CD4-positive, alpha-beta memory T cell (primary cell): ENCODE measurements at places on chromosomes 5 and 9. TPM values are rescaled to one million over a fixed set of nuclear protein-coding genes. Genes with fewer than 3 reads are reported as not detected.

Gene C9orf50
- not detected for polyA plus RNA-seq

Gene UGT3A2
- not detected for polyA plus RNA-seq

Gene TMEM252
- polyA plus RNA-seq: not detected

Gene NUP155
- 10.7 TPM for polyA plus RNA-seq

Gene TNC
- not detected for polyA plus RNA-seq

Gene STX17
- polyA plus RNA-seq: 18.8 TPM

Gene IRX2
- polyA plus RNA-seq: not detected

Gene PRSS3
- polyA plus RNA-seq: not detected

Gene SLC34A1
- not detected for polyA plus RNA-seq

Gene PCDHAC2
- not detected for polyA plus RNA-seq

Gene HMGXB3
- 8.5 TPM for polyA plus RNA-seq

Gene JAKMIP2
- polyA plus RNA-seq: 0.32 TPM

Gene ARL14EPL
- polyA plus RNA-seq: not detected

Gene GPRIN1
- polyA plus RNA-seq: not detected

Gene CD274
- 7.9 TPM for polyA plus RNA-seq

Gene PCDHGC5
- polyA plus RNA-seq: not detected

Gene FOXD4L4
- not detected for polyA plus RNA-seq

Gene PCDH1
- not detected for polyA plus RNA-seq

Gene WHRN
- 0.24 TPM for polyA plus RNA-seq

Gene NDOR1
- 9.5 TPM for polyA plus RNA-seq

Gene NDUFAF2
- 34.8 TPM for polyA plus RNA-seq

Gene FCN2
- not detected for polyA plus RNA-seq

Gene SEMA4D
- polyA plus RNA-seq: 49.5 TPM

Gene LCN12
- polyA plus RNA-seq: not detected

Gene CDKN2B-AS1
- polyA plus RNA-seq: not detected

Gene NTNG2
- 1.0 TPM for polyA plus RNA-seq

Gene OR1Q1
- polyA plus RNA-seq: not detected

Gene FAM81B
- polyA plus RNA-seq: not detected

Gene SEMA6A
- polyA plus RNA-seq: 0.20 TPM
